Heart right ventricle (tissue), 16 donors: ENCODE measurements at places on chromosomes 12 and 14.

DNA sequence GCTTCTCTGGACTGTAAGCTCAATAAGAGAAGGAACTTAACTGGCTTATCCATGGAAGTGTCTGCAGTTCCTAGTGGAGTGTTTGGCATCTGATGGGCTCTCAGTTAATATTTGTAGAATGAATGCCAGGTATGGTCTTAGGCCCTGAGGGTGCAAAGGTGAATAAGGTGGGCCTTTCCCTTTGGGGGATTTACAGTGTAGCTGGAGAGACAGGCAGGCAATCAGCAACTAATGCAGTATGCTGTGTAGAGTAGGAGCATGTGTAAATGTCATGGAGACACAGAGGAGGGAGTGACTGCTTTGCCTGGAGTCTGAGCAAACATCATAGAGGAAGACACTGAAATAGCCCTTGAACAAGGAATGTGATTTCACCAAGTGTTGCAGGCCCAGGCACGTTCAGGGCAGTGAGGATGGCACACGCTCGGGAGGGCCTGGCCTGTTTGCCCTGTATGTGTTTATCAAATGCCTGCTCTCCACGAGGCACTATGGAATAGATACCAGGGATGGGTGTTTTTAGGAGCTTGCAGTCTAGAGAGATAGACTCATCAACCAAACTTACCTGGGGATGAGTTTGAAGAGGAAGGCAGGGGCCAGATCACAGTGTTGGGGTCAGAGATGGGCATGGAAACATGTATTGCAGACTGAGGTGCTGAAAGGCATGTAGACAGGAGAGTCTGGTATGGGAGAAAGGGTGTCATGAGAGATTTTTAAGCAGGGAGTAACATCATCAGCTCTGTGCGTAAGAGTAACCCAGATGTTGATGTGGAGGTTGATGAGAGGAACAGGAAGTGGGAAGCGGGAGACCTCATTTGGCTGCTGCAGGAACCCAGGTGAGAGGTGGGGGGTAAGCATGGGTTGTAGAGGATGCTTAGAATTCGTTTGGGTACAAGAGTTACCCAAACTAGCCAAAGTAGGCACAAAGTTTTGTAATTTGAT is 54.1 kb downstream of the PLXNC1 start:
- DNase-seq: no peak

DNA sequence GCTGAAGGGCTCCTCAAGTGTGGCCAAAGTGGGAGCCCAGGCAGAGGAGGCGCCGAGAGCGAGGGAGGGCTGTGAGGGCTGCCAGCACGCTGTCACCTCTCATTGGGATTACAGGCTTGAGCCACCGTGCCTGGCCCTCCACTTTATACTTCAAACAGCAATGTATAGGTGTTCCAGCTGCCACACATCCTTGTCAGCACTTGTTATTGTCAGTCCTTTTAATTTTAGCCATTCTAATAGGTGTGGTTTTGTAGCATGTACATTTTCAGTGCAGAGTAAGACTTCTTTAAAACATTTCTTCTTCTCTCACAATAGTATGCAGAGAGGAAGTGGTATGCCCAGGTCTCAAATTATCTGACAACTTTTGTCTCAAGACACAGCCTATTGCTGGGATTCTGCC is 27.5 kb upstream of the HNF1A start:
- no peak for DNase-seq

DNA sequence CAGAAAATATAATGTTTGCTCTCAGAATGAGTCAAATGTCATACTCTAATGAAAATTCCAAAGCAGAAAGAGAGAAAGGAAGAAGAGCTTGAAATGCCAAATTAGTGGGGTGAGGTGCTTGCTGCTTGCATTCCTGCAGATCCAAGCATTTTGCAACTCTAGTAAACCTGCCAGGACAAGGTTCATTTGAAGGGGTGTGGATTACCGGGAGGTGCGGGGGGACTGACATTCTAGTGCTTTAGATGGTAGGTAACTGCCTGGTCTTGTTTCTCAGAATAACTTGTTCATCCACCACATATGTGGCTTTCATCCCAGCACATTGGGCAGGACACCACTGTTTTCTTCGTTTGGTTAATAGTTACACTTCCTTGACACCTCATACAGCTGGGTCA is 144.4 kb downstream of the AKAP6 start:
- peak; percentile 33 for DNase-seq

DNA sequence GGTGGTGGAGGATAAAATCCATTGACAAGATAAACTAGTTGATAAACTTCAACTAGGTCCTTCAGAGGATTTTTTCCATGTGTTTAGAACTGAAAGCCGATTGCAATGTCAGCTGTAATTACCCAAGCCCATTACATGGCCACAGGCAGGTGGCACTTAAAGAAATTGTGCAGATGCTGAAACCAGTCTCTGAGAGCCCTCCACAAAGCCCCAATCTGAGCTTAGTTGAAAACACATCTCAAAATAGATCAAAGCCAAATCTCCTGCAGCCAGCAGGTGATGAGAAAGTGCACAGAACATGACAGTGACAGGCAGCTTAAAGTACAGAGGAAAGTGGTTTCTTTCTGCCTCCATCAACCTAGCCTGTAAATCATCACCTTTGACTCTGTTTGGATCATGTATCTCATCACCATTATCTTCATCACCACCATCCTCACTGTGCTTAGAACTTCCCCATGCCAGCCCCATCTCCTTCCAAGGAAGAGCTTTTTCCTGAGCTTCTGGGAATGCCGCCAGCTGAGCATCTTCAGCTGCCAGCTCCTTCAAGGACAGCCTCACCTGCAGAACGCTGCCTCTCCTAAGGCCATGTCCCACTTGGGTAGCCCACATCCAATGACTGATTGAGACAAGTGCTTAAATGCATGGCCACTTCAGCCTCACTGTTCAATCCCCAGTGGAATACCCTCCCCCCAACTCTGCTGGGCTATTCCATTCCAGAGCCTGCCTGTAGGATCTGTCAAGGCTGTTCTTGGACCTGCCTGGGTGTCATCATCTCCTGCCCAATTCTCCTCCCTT is 219.5 kb upstream of the TMEM132C start:
- no peak for DNase-seq

DNA sequence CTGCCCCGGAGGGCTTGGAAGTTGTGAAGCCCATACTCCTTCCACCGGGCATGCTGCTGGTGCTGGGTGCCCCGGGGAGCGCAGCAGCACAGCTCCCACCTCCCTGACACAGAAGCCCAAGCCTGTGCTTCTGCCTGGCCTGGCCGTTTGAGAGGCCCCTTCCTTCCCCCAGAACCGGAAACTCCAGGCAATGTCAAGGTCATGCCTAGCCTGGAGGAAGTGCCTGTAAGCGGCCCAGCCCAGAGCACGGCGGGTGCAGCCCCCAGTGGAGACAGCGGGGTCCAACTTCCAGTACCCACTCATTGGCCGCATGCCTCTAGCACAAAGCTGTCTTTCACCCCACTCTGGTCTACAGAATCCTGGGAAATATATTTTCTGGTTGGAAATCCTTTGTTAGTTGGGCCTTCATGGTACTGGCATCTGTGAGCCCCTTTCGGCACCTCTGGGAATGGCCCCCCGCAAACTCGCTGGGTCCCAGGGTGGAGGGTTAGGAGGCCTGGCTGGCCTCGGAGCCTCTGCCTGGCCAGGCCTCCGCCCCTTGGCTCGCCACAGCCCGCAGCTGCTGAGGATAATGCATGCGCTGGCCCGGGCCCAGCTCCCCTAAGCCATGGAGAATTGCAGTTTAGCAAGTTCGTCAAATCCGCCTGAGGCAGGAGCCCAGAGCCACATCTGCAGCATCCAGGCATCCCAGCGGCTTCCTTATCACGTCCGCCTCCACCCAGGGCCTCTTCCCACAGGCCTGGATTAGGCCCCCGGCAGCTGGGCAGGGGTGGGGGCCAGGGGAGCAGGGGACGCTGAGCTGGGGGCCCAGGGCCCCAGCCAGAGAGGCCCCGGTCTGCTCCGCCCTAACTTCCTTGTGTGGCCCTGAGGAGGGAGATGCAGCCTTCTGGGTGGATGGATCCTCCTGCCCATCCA is 48.9 kb upstream of the DLK1 start:
- peak; percentile 79 for DNase-seq

GRCh38 chr12:26821212-26821701 is 11.7 kb downstream of the ITPR2 start:
- DNase-seq: no peak

DNA sequence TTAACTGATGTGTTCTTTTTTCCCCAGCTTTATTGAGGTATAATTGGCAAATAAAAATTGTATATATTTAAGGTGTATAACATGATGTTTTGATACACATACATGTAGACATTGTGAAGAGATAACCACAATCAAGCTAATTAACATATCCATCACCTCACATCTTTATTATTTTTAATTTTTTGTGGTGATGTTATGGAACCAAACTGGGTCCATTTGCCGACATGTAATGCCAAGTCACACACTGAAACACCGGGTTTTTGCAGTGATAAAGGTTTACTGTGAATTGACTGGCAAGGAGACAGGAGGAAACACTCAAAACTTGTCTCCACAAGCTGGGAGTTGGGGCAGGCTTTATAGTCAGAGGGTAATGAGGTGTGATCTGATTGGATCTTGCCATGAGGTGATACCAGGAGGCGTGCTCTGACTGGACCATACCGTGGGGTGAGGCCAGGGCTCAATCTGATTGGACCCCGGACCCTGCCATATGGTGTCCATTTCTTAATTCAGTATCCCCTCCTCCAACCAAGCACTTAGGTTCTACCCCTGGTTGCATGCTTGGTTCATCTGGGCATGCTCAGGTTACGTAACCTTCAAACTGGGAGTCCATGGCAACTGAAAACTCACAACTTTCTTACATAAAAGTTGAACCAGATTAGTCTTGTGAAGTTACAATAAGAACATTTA is 11.8 kb upstream of the WSCD2 start:
- no peak for DNase-seq
